Amniotic stem cell (primary cell): ENCODE measurements at places on chromosomes 2 and 18.

GRCh38 chr2:123453046-123453700, 571.9 kb upstream of the CNTNAP5 start:
- no peak for DNase-seq

DNA sequence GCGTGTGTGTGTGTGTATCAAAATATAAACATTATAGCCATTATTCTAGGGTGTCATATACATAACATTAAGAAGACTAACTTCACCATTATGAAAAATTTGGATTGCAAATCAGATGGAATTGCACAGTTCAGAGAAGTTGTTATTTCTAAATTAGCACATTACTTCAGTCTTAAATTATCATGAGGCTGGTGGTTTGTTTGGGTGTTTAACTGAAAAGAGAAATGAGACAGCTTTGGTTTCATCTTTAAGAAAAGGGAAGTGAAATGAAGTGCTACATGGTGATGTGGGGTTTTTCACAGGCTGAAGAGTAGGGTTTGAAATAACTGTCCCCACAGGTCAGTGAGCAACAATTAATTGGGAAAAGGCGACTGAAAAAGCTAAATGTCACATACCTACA, 161.2 kb upstream of the XIRP2 start:
- DNase-seq: no peak

- no peak for DNase-seq
Measured at GRCh38 chr2:1246991-1247390, 166.3 kb upstream of the TPO start.

GRCh38 chr2:195648787-195649186, 8.2 kb upstream of the SLC39A10 start:
- DNase-seq: no peak

GRCh38 chr2:74571058-74571457, 16.5 kb downstream of the DOK1 start:
- DNase-seq: no peak

DNA sequence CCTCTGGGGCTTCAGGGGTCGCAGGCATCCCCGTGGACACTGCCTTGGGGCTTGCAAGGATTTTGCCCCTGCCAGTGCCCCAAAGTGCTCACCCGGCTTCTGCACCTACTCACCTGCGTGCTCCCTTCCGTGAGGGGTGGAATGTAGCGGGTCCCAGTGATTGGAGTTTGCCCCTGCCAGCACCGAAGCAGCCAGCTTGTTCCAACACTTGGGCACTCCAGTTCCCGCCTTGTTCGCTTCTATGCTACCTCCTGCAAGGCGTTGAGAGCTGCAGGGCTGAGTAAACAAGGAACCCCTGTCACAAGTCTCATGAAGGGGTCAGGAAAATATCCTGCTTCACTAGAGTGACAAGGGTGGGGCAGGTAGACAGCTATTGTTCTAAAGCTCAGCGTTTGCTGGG, 631.5 kb downstream of the EPHA4 start:
- DNase-seq: no peak

- DNase-seq: no peak
Measured at GRCh38 chr2:88180605-88181240, 10.6 kb downstream of the THNSL2 start.

DNA sequence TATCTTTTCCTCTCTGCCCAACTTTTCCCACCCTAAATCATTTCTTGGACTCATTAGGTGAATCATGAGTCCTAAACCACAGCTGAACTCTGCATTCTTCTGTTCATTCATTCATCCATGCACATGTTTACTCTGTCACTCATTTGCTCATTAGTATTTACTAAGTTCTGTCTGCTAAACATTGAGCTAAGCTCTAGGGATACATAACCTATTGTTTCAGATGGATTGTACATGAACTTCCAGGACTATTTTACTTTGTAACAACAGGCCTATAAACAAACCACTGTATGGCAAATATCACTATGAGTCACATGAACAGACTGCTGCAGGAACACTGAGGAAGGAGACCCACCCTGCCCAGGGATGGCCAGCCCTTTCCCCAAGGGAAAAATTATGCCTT, 14.6 kb upstream of the DYNC2LI1 start:
- no peak for DNase-seq
